ENCODE measurements at places on chromosomes 5 and 9.

DNA sequence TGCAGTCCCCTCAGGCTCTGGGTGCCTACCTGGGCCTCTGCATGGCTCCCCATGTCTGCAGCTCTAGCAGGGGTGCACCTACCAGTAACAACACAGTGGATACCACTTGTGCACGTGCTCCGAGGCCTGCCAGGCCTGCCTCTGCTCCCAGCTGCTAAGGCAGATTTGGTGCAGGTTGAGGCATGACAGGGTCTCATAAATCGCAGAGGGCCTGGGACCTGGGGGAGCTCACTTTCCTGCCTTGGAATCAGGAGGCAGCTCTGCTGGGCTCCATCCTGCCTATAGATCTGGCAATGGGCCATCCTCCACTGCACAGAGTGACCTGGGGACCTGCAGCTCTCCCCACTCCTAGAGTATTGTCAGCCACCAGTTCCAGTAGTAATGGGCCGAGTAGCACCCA lies 121.9 kb upstream of the CXCL14 start:
- DNase-seq, result no peak

DNA sequence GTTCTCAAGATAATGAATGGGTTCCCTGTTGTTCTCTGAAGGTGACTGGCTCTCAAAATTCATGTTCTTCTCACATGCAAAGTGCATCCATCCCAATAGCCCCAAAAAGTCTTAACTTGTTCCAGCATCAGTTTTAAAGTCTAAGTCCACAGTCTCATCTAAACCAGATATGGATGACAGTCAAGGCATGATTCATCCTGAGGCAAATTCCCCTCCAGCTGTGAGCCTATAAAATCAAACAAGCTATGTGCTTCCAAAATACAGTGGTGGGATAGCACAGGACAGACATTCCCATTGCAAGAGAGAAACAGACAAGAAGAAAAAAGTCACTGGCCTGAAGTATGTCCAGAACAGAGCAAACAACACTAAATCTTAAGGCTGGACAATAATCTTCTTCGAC lies 25.4 kb downstream of the FBXO10 start:
- DNase-seq, result no peak

- no peak for DNase-seq
These were observed 188.6 kb downstream of the SNX18 start for GRCh38 chr5:54705994-54706653.

GRCh38 chr9:22169243-22169642 lies 160.1 kb upstream of the CDKN2B start:
- no peak for DNase-seq

- DNase-seq, result no peak
These were observed 15.6 kb downstream of the FKBP15 start for GRCh38 chr9:113205432-113205831.

DNA sequence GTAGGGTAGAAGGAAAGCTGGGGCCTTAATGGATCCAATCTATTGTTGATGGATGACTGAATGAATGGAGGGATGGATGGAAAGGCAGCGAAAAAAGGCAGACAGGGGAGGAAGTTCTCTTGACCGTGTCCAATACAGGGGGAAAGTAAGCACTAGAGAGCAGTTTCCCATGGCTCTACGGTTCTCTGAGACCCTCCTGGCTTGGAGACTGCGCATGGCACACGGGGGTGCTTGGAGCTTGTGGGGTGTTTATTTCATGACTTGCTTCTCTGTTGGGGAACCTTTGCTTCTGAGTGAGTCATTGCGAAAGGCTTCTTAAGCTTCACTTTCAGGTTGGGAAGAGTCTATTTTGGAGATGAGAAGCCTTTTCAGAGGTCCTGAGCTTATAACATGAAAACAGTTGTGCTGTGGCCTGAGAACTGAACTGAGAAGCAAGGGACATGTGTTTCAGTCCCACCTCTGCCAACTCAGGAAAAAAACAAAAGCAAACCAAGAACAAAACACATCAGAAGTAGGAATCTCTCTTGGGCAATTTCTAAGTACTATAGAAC lies 12.8 kb upstream of the TEX48 start:
- DNase-seq, result no peak

DNA sequence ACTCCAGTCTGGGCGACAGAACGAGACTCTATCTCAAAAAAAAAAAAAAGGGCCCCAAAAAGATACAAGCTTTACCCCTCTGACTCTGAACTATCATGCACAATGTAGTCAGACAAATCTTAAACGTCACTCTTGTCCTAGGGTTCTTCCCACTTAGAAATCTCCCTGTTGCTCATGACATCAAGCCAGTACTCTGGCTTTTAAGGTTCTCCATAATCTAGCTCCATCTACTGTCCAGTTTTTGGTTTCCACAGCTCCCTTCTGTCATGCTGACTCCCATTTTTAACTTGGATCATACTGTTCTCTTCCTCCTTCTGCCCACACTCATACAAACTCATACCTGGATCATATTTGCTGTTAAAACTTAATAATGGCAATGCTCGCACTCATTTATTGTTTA lies 156.7 kb upstream of the TLX3 start:
- no peak for DNase-seq

- DNase-seq, result no peak
These were observed 85.3 kb downstream of the KCNT1 start for GRCh38 chr9:135787317-135787716.

DNA sequence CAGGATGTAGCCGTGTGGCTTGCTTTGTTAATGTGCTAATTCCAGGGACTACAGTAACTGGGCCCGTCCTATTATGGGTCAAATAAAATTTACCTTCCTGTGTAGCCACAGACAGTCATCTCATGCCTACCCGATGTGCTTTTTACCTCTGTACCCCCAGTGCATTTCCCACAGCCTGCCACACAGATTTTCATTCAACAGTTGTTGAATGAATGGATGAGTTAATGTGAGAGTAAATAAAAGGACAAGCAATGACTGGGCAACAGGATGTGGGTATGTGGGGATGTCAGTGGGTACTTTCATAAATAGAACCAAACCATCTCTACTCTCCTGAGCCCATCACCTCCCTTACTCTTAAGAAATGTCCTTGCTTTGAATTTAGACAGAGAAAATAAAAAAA lies 441.2 kb upstream of the ZNF462 start:
- DNase-seq, result no peak

DNA sequence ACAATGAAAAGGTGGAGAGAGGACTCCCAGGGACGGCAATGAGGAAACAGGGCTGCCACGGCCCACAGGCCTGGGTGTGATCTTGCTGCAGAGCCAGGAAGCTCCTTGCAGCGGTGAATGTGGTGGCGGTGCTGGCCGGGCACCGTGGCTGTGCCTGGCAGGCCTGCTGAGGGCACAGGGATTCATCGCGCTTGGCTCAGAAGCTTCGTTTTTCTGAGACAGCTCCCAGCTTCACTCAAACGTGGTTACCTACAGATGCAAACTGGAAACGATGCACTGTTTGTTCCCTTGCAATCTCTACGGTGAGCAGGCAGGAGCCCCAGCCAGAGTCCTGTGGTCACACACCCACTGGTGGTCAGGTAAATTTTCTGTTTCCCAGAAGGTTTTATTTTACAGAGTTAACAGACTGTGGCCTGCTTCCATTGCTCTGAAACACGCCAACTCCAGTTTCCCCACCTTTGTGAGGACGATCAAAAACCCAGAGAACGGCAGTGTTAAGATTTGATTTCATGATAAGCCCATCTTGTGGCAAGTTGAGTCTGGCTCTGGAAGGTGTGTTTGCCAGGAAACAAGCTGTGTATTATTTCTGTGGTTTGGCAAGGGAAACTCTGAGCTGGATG lies 183.9 kb downstream of the AUH start:
- DNase-seq, result no peak

GRCh38 chr9:76680716-76681425 lies 83.4 kb upstream of the PCA3 start:
- no peak for DNase-seq

GRCh38 chr9:129962451-129962864 lies 80.5 kb downstream of the FNBP1 start:
- DNase-seq, result no peak

DNA sequence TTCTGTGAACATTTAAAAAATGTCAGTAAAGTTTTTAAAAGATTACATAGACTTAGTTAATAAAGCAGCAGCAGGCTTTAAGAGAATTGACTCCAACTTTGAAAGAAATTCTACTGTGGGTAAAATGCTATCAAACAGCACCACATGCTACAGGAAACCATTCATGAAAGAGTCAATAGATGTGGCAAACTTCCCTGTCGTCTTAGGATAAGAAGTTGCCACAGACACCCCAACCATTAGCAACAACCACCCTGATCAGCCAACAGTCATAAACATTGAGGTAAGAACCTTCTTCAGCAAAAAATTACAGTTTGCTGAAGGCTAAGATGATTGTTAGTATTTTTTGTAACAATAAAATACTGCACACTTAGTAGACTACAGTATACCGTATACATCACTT lies 278.2 kb downstream of the CSNK1G3 start:
- no peak for DNase-seq

DNA sequence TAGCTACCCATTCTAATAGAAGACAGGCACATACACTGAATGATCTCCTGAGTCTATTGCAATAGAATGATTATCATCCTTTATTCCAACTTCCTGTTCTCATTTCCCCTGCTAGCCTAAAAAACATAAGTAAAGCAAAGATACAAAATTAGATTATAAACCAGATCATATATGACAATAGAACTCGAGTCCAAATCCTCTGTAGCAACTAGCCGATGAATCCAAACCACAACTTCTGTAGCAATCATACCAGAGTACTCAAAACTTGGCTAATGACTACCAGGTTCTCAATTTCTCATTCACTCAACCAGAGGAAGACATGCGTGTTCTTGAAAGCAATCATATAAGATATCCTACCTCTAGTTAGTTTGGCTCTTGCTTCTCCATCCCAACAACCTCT lies 622.1 kb downstream of the PSAT1 start:
- no peak for DNase-seq

- no peak for DNase-seq
These were observed 37.1 kb upstream of the RARS1 start for GRCh38 chr5:168449166-168449565.

DNA sequence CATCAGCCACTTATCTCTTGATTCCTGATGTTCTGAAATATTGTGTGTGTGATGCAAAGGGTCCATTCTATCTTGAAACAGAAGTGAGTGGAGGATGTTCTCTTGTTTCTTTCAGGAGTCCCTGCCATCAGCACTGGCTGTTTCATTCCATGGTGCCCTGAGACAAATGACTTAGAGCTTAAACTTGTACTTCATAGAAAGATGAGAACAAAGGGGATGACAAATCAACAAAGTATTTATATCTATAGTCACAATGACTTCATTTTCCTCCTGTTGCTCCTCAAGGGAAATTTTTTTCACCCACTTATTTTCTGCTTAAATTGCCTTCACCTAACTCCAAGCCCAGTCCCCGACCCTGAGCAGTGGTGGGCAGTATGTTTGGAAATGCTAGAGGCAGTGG lies 171.6 kb downstream of the TARS1 start:
- no peak for DNase-seq

GRCh38 chr9:137372693-137373610 lies 50.0 kb downstream of the EXD3 start:
- no peak for DNase-seq
